ENCODE measurements at places on chromosomes 12 and 14.

- DNase-seq: no peak
Observed at GRCh38 chr12:52631264-52631663, 12.9 kb upstream of the KRT73 start.

- DNase-seq: no peak
Observed at GRCh38 chr12:121232163-121232562, 22.2 kb downstream of the P2RX4 start.

- no peak for DNase-seq
Observed at GRCh38 chr14:52844262-52845060, 53.1 kb upstream of the GNPNAT1 start.

GRCh38 chr12:91332302-91332701 lies 149.7 kb upstream of the DCN start:
- DNase-seq: no peak

GRCh38 chr14:62117751-62118105 lies 355.5 kb downstream of the SNAPC1 start:
- no peak for DNase-seq

DNA sequence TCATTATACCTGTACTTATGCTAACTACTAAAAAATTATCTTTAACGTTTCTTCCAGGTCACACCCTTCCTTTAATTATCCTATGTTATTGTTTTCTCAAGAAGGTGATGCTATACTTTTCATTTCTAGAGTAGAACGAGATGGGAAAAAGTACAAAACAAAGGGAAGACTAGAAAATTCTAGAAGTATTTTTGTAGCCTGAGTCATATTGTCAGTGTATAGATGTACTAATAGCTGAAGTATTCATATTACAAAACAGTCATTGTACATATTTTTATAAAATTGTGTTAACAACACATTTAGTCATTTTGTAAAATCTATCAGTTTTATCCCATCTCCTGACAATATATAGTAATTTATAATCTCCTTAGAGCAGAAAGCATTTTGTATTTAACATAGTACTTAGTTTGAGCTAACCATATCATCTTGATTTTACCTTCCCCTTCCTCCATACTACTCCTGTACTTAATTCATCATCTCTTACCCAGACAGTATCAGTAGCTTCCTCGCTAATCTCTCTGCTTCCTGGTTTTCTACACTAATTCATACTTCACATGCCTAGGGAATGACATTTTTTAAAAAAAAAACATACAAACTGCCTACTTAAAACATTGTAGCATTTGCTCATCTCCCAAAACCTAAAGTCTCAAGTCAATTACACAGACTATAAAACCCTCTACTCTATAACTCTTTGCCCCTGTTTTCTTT lies 920.9 kb downstream of the RPS29 start:
- DNase-seq: no peak

DNA sequence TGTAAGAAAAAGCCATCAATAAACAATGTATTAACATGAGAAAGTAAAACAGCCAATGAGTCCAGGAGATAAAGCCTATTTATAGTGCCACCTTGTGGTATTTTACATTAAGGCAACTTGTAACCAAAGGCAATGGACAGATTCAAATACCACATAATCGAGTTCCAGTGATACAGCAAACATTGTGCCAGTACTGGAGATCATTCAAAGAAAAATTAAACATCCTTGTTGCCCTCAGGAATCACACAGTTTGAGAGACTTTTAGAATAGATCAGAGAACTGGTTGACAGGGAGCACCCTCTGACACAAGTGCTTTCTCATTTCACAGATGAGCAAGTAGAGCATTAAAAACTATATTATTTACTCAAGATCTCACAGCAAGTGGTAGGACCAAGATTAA lies 98.1 kb downstream of the DDHD1 start:
- DNase-seq: no peak

- DNase-seq: no peak
Observed at GRCh38 chr12:91994208-91994797, 151.3 kb downstream of the BTG1 start.

GRCh38 chr12:124481772-124482566 lies 85.4 kb downstream of the NCOR2 start:
- DNase-seq: no peak
